ENCODE measurements at places on chromosomes 16 and 17.
A peak's percentile ranks its signal among the peaks of the same experiment; 100 is the strongest.

DNA sequence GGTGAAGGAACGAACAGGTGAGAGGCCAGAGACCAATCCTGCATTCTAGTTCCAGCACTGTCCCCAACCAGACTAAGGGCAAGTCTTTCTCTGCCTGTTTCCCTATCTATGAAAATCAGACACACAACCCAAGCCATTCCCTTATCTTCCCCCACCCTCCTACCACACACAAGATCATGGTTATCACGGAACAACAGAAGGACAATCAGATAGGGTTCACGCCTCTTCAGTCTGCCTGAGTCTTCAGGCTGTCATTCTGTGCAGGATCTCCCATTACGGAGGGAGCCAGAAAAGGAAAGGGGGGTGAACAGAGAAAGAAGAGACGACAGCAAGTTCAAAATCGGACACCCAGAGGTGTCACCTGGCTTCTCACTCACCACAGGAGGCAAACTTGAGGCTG is 11.1 kb downstream of the TLE7 start:
- DNase-seq: no peak

- DNase-seq: no peak
Measured at GRCh38 chr16:63323722-63324705, 1287.8 kb upstream of the CDH8 start.

DNA sequence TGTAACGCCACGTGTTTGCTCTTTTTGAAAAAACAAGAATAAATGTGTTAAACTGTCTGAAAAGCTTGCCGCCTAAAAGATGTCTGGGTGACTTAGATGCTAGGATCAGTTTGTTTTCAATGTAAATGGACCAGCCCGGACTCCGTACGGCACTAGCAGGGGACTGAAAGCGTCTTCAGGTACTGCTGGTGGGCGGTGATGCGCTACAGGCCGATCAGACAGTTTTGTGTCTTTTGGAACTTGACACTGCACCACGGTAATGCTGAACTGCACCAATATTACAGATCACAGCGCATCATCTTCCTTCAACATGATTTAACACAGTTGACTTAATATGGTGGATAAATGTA is 727 bp upstream of the MBTPS1 start:
- DNase-seq: peak; percentile 24

- DNase-seq: peak; percentile 91
Measured at GRCh38 chr17:50919321-50920040, 53.3 kb upstream of the TOB1 start.

- no peak for DNase-seq
Measured at GRCh38 chr17:37512442-37513068, 22.9 kb downstream of the DUSP14 start.

DNA sequence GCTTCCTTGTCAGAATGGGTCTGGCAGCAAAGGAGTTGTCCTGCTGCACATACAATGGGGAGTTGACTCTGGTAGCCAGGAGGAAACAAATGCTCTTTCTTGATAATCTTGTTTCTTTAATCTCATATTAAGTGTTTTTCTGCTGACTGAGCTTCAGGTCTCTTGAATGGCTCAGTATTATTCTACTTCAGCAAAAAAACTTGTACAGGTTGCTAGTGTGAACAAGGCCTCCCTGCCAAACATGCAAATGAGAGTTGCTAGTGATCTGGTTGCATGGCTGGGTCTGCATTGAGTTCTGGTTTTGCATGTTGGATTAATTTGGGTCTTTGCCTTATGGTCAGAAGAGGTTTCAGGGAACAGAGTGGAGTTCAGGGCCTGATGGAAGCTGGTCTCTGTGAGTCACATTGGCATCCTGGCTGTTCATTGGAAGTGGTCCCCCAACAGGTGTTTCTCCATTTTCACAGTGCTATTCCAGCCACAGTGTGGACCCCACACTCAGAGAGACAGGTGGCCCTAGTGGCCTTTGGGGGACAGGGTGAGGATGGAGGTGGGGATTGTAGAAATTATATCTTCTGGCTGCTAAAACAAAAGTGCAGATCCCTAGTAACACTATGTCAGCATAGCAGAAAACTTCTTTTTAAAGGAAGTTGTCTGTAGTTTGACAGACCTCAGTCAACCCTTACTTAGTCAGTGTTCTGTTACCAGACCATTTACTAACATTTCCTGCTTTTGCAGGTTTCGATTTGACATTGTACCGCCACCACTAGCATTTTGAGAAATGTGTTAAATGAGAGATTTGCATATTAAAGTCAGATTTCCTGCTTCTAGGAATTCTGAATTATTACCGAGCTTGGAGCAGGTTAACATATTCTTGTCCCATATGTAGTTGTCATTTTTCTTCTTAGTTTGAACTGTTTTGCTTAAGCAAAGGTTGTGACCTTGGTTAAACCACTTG is 47.1 kb downstream of the EPN2 start:
- peak; percentile 14 for DNase-seq

DNA sequence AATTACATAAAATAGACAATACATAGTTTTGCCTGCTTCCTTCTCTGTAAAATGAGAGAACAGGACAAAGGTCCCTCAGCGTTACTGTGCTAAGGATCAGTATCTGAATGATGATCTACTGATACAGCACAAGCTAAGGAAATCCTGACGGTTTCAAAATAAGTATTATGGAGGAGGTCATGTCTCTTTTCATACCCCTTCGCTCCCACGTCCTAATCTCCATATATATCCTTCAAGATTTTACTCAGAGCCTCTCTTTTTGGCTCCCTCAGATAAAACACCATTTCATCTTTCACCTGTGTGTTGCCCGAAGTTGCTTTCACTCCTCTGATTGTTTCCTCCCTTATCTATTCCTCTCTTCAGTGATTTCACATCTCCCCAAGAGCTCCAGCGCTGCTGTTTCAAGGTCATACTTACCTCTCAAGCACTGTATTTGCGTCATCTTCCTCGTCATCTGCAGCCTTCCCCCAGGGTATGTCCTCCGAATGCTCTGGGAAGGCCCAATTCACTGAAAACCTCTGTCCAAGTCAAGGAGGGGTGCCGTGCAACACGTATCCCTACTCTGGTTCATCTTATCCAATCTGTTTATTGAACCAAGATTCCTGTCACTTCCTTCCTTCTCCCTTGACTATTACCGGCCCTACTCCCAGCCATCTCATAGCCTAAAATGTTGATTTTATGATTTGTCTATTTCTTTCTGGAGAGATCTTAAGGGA is 1.2 kb upstream of the BLTP2 start:
- no peak for DNase-seq

DNA sequence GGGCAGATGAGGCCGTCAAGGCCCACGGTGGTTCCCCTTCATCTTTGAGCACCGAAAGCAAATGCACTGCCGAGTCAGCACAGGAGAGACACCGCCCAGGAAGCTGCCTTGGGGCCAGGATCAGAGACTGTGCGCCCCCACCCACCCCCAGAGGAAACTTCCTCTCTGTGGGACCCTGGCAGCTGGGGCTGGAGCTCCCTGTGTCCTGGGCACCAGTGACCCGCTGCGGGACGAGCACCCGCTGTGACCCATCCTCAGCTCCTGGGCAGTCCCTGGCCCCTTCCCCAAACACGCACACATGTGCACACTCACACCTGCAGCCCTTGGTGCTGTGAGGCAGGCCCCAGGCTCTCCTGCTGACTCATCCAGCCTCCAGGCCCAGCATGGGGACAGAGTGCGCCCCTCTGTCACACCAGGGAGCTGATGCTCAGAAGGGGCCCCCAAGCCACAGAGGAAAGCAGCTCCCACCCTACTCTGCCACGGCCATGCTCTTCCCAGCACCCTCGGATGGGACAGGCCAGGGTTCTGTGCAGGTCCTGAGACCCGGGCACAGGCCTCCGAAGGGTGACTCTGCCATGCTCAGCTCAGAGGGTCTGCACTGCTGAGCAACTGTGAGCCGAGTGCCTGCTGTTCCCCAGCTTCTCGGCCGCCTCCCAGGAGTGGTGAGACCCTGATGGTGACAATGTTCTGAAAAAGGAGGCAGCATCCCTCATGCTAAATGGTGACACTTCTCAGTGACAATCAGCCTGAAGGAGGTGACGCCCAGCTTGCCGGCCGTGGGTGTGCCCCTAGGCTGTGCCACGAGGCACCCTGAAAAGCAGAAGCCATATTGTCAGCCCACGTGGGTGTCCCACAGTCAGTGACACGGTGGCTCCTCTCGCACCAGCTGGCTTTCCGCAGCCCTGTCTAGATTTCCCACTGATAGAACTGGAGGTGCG is 3.6 kb downstream of the PIEZO1 start:
- peak; percentile 67 for DNase-seq

DNA sequence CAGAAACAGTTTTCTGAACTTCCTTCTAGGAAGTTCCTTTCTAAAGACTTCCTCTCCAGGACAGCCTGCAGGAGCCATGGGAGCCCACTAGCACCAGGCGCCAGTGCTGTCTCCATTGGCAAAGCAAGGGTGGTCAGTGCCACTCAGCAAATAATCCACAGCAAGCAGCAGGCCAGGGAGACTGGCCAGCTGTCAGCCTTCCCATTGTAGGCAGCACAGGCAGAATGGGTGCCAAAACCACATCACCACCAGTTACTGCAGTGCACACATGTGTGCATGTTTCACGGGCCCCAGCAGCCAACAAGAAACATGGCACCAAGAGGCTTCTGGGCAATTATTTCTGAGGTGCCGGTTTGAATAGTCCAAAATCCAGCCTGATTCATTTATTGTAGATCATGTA is 26.7 kb downstream of the DNASE1 start:
- no peak for DNase-seq

DNA sequence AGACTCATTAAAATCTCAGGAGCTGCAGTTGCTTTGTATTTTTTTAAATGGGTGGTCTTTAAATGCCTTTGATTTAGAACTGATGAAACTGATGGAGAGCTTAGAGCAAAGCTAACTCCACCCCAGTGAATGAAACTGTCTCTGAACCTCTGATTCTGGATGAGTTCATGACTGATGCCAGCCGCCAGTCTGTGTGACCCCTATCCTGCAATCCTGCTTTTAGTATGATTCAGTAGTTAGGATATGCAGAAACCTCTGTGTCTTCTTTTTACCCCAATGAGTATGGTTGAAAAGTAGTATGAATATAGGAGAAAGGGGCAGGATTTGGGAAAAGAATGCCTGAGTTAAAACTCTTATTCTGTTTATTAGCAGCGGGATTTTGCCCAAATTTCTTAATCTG is 12.3 kb upstream of the SALL1 start:
- no peak for DNase-seq

GRCh38 chr17:77117415-77117814 is 23.4 kb upstream of the SEC14L1 start:
- no peak for DNase-seq

DNA sequence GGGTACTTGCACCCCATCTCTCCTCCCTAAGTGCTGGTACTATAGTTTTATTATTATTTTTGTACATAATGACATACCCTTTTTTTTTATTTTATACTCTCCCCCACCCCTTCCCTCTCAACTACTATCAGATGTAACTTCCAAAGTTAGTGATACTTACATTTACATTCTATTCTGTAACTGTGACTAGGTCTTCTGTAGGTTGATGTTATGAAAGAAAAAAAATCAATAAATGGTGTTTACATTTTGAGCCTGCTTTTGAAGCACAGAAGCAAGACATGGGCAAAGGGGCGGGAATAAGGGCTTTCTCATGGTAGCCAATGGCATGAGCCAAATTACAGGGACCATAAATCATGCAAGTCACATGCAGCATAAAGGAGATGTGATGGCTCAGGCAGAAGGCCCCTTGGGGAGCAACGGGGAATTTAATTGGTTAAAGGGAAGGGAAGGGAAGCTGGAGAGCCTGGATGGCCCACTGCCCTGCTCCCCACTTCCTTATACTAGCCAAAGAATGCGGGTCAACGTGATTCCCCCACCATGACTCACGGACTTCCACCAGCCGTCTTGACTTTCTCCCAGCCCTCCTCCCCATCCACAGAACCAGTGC is 2.4 kb upstream of the ACSF2 start:
- no peak for DNase-seq

GRCh38 chr17:27247958-27248342 is 46.0 kb upstream of the WSB1 start:
- DNase-seq: no peak

DNA sequence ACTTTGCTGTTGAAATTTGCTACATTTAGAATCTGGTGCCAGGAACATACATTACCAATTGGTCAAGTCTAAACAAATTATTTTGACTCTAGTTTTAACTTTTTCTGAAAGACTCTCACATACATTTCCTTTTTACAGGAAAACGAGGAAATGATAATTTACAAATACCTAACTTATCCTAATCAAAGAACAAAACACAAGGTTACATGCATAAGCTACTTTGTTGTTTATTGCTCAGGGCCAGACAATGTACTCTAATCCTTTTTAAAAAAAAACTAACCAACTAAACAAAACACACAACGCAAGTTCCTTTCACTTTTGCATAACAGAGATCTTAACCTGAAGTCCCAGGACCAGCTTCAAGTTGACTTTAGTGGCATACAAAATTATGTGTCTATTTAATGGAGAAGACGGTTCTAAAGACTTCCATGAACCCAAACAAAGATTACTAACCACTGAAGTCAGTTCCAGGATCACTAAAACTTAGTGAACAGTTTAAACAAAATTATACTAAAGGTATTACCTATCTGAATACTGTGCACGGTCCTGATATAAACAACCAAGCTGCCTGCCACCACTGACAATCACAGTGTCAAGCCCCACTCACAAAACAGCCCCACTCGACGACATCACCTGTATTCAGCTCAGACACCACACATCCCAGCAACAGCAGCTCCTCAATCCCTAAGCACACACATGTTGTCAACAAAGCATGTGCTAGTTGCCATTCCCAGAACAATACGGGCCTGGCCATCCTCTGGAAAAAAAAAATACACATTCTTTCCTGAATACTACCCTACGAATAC is 1.9 kb downstream of the ZNF652 start:
- DNase-seq: no peak

DNA sequence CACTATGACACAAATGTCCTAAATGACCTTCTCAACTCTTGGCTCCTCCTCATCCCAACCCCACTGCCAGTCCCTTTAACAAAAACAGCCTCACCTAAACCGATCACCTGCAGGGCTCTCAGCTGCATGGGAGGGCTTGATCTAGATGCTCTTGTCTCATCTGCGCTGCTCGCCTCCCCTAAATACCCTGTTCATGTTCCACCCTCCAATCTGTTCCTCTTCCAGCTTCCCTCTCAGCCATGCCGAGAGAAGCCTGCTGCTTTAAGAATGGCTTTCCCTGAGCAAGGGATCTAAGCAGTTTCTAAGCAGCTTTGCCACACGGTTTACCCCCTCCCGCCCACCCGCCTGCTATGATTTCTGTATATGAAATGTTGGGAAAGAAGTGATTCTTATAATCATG is 23.7 kb downstream of the PIPOX start:
- DNase-seq: no peak
